Anterior cingulate cortex (tissue), 58 donors: ENCODE measurements at places on chromosomes 1 and 21.
A peak's percentile ranks its signal among the peaks of the same experiment; 100 is the strongest.

GRCh38 chr1:44079566-44079965 is 39.1 kb upstream of the KLF17 start:
- DNase-seq: no peak

DNA sequence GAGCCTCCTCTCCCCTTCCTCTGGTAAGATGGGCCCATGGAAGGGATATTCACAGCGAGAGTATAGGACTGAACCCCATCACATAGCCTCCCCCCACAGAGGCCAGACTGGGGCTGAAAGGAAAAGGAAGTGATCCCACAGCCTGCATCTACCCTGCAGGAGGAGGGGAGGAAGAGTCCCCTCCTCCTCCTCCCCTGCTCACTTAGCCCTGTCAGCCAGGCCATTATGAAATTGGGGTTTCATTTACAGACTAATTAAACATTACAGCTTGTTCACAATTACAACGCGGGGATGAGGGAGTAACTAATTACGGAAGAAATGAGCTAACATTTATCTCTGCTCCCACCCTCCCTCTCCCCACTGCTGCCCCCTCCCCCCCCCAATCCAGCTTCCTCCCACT is 25.4 kb downstream of the DMAP1 start:
- DNase-seq: no peak

- DNase-seq: peak; percentile 89
Measured at GRCh38 chr1:38046884-38047602, 450 bp upstream of the POU3F1 start.

- no peak for DNase-seq
Measured at GRCh38 chr1:46077644-46078043, 54.8 kb downstream of the PIK3R3 start.
